Tibial artery (tissue), 4 donors: ENCODE measurements at places on chromosomes 7 and 10.
A peak's percentile ranks its signal among the peaks of the same experiment; 100 is the strongest.

- DNase-seq, result peak; percentile 27
These were observed at the start of gene SNX10 for GRCh38 chr7:26291699-26292538. Gene SNX10 (plus strand): TSS chr7:26291862. CDS start chr7:26346443, 54,581 bp downstream.

- no peak for DNase-seq
These were observed 849.1 kb upstream of the AUTS2 start for GRCh38 chr7:68748934-68749900.

DNA sequence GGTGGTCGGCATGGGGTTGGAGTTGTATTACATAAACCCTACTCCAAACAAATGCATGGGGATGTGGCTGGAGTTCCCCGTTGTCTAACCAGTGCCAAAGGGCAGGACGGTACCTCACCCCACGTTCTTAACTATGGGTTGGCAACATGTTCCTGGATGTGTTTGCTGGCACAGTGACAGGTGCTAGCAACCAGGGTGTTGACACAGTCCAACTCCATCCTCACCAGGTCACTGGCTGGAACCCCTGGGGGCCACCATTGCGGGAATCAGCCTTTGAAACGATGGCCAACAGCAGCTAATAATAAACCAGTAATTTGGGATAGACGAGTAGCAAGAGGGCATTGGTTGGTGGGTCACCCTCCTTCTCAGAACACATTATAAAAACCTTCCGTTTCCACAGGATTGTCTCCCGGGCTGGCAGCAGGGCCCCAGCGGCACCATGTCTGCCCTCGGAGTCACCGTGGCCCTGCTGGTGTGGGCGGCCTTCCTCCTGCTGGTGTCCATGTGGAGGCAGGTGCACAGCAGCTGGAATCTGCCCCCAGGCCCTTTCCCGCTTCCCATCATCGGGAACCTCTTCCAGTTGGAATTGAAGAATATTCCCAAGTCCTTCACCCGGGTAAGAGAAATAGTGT, at the start of gene CYP2E1:
TSS of gene CYP2E1 (plus strand) at position 407 of the 632 bp plus-strand sequence. CDS start at position 440, 33 bp downstream.
- DNase-seq, result no peak

GRCh38 chr10:24952707-24953645, 570 bp upstream of the PRTFDC1 start:
- DNase-seq, result peak; percentile 50

DNA sequence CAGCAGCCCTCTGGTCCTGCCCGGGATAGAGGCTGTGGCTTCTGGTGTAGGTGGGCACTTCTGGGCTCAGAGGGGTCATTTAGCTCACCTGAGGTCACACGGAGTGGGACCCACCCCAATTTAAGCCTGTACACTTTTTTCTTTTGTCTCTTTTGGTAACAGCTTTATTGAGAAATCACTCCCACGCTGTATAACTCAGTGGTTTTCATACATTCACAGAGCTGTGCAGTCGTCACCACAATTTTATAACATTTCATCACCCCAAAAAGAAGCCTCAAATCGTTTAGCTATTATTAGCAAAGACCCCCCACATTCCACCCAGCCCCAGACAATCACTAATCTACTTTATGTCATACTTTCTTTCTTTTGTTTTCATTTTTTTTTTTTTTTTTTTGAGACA, 62.3 kb downstream of the LHPP start:
- DNase-seq, result no peak

GRCh38 chr10:65556006-65556405, 1369.8 kb upstream of the LRRTM3 start:
- DNase-seq, result no peak

DNA sequence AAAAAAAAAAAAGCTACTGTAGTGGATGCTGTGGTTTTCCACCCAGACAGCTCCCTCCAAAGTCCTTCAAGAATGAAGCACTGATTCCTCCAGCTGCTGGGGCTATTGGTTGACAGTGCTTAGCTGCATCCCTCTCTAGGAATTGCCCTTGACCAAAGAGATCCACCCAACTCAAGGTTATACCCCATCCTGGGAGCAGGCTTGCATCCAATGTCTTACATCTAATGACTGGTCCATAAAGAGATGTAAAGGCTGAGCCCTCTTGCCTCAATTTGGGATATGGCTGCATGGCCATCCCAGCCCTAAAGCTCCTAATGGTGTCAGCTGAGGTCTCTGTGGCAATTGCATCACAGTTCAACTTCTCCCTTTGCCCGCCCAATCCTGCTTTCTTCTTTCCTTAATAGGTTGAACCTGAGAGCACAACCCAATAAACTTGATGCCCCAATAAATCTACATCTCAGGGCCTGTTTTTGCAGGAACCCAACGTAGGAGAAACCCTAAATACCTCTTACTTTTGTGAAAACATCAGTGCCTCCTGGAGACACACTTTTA, 4.4 kb downstream of the GPR37 start:
- no peak for DNase-seq

DNA sequence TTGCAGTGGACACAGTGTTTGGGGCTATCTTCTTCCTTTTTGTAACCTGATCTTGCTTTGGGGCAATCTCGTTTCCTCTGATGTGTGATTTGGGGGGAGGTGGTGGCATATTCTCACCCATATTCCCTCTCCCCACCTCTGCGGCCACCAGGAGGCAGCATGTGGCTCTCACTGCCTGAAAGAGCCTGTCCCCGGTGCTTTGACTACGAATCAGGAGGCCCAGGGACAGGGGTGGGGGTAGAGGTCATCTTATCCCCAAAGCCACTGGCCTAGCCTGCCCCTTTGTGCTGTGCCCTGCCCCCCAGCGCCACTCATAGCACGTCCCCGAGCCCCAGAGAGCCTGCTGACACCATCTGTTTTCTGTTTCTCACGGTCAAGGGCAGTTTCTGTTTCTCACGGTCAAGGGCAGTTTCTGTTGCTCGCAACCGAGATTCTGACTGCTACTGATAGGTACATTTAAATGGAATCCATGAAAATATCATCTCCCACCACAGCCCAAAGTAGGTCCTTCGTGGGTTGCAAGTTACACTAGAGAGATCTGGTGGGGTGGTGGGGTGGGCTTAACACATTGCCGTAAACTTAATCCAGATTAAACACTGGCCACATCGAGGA, 28.2 kb downstream of the PHYH start:
- DNase-seq, result peak; percentile 28

DNA sequence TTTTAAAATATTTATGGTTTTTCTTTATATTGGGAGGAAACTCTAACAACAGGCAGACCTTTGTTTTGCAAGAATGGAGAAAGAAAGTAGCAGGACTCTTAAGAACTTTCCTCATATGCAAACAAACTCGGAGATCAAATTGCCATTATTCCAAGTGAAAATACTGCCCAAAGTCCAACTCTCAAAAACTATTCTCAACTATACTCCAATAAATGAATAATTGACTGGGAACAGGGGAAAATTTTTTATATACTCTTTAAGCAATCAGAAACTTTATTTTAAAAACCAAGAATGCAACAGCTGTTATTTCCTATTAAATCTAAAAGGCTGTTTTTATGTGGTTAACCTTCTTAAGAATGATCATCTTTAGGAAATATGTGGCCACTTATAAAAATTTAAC, 101.9 kb downstream of the COL28A1 start:
- DNase-seq, result no peak

GRCh38 chr7:142554560-142555532, 194.4 kb upstream of the PRSS1 start:
- DNase-seq, result no peak

- peak; percentile 68 for DNase-seq
These were observed 2.1 kb upstream of the ADD3 start for GRCh38 chr10:110005719-110006118.

- DNase-seq, result no peak
These were observed 44.4 kb downstream of the AOC1 start for GRCh38 chr7:150896562-150897209.

DNA sequence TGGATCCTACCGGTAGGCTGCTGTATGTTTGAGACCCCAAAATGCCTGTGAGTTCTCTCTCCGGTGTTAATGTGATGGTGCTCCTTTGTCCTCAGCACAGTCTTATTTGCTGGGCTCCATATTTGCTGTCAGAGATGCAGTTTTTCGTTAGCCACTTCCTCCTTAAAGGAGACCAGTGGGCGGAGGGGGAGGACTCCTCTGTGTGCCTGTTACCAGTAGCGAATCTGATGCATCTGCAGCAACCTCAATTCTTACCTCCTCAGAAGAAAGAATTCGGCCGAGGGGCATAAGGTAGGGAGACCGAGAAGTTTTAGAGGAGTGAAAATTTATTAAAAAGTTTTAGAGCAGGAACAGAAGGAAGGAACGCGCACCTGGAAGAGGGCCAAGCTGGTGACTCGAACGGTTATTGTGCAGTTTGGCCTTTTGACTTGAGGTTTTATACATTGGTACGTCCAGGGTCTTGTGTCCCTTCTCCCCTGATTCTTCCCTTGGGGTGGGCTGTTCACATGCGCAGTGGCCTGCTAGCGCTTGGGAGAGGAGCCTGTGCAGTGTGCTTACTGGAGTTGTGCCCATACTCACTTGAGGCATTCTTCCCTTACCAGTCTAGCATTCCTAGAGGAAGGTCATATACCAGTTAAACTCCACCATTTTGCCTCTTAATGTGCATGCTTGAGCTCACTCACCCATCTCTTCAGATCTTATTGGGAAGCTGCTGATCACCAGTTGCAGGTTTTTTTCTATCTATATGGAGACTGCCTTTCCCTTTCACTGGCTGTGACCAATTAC, 49.5 kb downstream of the GNAI1 start:
- DNase-seq, result no peak

- no peak for DNase-seq
These were observed 330.6 kb upstream of the LRRN3 start for GRCh38 chr7:110760341-110760740.

GRCh38 chr7:105643851-105644250, 62.6 kb upstream of the EFCAB10 start:
- DNase-seq, result no peak

DNA sequence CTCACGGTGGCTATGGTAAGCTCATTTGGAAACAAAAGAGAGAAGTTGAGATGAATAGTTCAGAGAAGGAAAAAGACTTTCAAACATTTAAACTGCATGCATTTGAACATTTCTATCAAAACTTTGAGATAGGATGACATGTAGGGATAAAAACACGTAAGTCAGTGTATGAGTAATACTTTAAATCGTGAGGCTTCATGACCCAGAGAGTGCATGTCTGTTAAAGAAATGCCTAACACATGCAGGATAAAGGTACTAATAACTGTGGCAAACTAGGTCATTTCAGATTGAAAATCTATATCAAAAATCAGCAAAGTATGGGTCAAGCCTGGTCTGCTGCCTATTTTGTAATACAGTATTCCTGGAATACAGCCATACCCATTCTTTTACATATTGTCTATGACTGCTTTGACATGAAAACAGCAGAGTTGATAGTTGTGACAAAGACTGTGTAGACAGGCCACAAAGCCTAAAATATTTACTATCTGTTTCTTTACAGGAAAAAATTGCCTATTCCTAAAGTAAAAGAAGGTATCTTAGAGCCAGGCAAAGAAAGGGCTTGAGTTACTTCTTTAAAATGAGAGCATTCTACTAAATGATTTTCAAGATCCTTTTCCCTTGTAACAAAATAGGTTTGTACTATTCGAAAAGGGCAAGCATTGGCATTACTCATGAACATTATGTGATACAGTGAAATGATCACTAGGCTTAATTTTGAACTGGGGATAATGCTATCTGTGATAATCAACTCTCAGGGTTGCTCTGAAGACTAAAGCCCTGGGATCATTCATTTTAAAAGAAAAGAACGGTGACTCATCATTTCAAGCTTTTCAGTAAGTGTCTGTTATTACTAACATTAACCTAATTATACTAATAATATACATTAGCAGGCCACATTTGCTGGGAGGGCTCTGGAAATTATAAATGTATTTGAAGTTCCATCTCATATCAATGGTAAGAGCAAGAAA, 185.9 kb downstream of the CRPPA start:
- no peak for DNase-seq

GRCh38 chr7:149214020-149214720, 18.8 kb downstream of the ZNF282 start:
- DNase-seq, result no peak

DNA sequence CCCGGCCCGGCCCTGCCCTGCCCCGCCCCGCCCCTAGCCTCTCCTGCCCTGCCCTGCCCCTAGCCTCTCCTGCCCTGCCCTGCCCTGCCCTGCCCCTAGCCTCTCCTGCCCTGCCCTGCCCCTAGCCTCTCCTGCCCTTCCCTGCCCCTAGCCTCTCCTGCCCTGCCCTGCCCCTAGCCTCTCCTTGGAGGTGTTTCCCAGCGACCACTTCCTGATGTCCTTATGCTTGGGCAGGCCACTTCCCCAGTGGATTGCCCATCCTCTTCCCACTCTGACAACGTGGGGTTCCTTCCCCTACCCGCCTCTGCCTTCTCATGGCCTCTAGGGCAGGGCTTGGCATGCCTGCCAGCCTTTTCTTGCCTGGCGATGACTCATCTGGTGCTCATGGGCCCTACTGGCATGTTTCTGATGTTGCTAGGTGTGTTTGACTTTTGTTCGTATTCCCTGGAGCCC, 21.2 kb downstream of the PRXL2A start:
- peak; percentile 64 for DNase-seq
